GM19239 (cell line): ENCODE measurements at places on chromosomes 1 and 21.
A peak's percentile ranks its signal among the peaks of the same experiment; 100 is the strongest.

- DNase-seq, result no peak
These were observed 97.1 kb downstream of the HLX start for GRCh38 chr1:220976390-220976789.

GRCh38 chr21:34971656-34972055, 77.4 kb downstream of the RUNX1 start:
- no peak for DNase-seq

GRCh38 chr1:228108742-228109072, 392 bp downstream of the MRPL55 start:
- no peak for DNase-seq

- DNase-seq, result peak; percentile 93
These were observed 22.6 kb downstream of the ETNK2 start for GRCh38 chr1:204128964-204129896.

GRCh38 chr1:13816016-13816760, 116.2 kb downstream of the PRDM2 start:
- DNase-seq, result no peak

- no peak for DNase-seq
These were observed 831.1 kb upstream of the PRMT6 start for GRCh38 chr1:106225403-106225802.

- DNase-seq, result peak; percentile 62
These were observed 28.9 kb upstream of the EDN2 start for GRCh38 chr1:41513383-41513735.

GRCh38 chr21:35025206-35026152, 23.6 kb downstream of the RUNX1 start:
- DNase-seq, result no peak

DNA sequence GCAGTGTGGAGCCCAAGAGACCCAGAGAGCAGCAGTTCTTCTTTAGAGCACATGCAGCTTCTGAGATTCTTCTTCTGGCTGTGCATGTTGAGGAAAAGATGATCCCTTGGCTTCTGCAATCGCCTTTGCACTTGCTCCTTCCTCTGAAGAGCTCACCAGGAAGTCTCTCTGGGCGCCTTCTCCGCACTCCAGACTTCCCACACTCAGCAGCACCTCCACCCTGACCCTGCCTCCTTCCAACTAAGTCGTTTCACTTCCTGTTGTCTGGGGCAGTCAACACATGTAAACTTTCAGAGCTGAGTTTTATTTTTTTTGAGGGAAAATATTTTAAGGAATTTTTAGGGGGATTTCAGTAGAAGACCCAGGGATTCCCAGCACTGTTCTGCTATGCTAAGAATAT, 73.4 kb upstream of the F3 start:
- DNase-seq, result no peak

- DNase-seq, result no peak
These were observed 42.1 kb upstream of the NEGR1 start for GRCh38 chr1:72324451-72324850.

DNA sequence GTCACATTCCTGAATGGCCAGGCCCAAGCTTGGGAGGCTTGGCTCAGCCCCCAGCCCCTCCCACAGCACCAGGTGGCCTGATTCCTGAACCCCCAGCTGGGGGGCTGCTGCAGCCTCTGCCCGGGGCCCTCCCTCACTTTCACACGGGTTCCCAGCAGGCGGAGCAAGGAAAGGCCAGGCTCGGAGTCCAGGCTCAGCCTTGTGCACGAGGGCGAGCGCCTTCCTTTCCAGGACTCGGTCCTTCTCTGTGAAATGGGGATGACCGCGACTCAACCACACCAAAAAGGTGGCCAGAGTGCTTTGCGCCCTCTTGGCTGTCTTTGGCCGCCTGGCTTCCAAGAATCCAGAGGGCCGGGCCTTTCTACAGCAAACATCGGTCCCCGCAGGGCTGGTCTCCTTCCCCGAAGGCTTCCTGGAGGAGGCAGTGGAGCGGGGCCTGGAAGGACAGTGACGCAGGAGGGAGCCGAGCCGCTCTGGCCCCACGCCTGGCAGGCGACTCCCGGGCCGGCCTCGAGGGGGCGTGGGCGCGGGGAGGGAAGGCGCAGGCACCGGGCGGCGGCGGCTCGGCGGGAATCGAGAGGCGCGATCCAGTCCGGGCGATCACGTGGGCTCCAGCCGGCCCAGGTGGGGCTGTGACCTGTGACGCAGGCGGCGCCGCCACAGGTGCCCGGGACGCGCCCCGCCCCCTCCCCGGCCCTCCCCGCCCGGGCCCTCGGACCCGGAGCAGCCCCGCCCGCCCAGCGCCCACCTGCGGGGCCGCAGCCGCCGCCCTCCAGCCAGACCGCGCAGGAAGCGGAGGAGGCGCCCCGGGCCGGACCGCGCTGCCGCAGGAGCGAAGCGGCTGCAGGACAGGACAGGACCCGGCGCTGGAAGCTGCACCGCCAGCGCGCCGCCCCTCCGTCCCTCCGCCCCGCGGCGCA, at the start of gene ARHGEF16:
TSS of gene ARHGEF16 (plus strand) at position 775 of the 920 bp plus-strand sequence. CDS start 8,420 bp downstream, outside the sequence.
- no peak for DNase-seq

DNA sequence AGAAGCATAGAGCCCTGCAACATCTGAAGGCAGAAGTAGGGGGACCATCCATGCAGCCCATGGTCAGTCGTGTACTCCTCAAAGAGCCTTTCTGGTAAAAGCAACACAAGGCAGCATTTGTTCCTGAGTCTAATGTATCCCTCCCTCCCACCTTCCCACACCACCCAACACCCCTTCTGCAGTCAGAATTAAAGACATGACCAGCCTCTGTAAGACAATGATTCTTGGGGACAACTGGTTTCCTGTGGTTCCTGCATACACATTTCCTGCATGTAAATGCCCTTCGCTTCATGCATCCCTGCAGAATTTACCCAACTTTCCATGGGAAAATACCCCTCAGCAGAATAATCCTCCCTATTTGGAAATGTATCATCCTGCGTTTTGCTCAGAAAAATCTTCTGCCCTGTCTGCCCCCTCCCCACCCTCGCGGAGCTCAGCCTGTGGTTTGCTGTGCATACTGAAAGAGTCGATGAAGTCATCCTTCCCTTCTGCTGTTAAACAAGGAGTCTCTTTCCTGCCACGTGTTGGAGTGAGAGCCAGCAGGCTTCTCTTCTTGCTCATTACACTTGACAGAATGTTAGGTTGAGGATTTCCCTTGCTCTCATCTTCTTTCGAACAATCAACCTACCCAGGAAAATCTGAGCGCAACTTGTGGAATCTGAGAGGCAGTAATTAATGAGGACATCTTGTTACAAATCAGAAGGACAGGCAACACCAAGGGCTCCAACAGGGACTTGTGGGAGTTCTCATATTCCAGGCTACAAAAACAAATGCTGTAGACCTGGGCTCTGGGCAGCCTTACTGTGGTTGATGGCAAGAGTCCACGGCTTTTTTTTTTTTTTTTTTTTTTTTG, 4.7 kb downstream of the TNN start:
- no peak for DNase-seq

GRCh38 chr1:211334986-211335385, 8.4 kb downstream of the TRAF5 start:
- no peak for DNase-seq

GRCh38 chr1:38523568-38523939, 336.0 kb downstream of the RRAGC start:
- DNase-seq, result no peak

GRCh38 chr1:7378346-7379130, 392.6 kb upstream of the VAMP3 start:
- DNase-seq, result no peak

DNA sequence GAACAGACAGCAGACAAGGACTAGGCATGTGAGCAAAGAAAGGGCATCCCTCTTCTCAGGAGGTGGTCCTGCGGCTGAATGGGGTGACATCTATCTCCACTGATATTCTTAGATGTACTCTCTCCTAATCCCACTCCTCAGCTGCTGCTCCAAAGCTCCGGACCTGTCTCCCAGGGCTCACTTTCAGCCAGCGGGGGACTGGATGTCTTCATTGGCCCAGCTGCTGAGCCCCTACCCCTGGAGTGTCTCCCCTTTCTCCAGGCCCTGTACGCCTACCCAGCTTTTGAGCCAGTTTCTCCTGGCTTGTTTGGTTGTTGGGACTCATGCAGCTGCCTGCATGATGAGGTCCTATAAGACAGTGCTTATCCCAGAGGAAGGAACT, 28.8 kb upstream of the CSF1 start:
- DNase-seq, result no peak

GRCh38 chr1:53560581-53561502, 101.6 kb downstream of the DMRTB1 start:
- no peak for DNase-seq

DNA sequence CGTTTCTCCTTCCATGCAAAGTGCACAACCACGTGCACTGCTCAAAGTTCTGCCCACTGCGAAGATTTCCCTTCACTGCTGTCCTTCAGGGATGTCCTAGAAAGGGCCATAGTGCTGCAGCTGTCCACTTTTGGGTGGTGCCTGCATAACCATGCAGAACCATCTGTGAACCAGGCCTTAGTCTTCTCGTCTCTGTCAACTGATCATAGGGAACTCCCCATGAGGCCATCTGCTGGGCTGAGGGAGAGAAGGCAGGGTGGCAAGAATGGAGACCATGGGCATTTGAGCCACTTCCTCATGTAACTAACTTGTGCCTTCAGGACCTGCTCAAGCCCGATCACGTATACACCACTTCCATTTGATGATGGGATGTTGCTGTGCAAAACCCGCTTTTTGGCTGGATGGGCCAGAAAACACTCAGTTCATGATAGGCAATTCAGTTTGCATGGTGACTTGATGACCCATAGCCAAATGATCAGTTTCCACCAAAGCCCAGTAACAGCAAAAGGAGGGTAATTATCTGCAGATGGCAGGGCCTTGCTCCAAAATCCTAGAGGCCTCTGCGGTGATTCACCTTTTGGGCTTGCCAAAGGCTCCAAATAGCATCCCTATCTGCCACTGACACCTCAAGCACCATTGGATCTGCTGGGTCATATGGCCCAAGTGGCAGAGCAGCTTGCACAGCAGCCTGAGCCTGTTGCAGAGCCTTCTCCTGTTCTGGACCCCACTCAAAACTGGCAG, 9.5 kb downstream of the ST6GALNAC5 start:
- no peak for DNase-seq

DNA sequence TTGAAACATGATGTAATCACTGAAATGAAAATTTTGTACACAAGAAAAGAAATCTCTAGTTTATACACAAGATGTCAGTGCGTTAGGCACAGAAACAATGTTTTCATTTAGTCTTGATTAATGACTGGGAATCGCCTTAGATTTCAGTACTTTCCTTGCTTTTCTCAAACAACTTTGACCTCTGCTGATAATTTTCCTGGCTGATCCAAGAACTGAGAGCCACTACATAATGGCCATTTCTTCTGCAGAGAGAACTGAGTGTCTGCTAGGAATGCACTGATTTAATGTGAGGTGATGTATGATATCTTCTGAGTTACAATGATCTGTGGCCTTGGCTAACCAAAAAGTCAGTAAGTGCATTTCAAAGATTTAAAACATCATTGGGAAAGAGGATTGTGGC, 308.1 kb downstream of the CTH start:
- DNase-seq, result no peak

DNA sequence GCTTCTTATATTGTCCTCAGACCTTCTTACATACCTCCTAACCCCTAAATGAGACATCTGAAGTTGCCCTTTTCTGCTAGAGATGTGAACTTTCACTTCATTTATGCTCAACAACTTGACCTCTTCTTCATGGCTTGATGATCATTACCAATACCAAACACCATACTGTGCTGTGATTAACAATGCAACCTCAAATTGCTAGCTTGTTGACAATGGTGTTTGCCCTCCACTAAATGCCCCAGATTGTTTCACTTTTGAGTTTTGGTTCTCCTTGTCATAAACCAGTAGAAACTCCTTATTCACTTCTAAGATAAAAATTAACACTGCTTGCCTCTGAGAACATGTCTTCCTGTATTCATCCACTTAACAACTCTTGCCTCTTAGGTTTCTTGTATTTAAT, 5.6 kb downstream of the JAK1 start:
- DNase-seq, result peak; percentile 33

DNA sequence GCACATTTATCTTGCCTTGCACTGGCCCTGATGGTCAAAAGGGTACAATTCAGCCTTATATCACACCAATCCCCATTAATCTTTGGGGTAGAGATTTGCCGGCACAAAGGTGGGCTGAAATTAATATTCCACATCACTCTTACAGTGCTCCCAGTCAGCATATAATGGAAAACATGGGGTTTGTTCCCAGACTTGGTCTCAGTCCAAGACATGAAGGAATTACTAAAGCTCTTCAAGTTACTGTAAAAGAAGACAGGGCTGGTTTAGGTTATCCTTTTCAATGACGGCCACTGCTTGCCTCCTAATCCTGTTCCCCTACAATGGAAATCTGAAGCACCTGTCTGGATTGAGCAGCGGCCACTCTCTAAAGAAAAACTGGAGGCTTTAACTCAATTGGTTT, 160.7 kb downstream of the IER5 start:
- DNase-seq, result no peak

DNA sequence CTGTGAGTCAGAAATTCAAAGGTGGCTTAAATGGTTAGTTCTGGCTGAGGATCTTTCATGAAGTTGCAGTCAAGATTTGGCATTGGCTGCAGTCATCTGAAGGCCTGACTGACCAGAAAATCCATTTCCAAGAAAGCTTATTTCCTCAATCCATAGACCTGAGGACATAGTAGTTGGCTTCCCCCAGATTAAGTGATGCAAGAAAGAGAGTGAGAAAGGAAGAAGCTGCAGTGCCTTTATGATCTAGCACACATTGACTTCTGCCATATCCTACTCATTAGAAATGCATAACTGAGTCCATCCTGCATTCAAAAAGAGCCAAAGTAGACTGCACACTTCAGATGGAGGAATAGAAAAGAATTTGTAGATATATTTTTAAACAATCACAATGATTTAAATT, 222.6 kb downstream of the COL24A1 start:
- no peak for DNase-seq
